ENCODE measurements at places on chromosomes 2 and 18.

DNA sequence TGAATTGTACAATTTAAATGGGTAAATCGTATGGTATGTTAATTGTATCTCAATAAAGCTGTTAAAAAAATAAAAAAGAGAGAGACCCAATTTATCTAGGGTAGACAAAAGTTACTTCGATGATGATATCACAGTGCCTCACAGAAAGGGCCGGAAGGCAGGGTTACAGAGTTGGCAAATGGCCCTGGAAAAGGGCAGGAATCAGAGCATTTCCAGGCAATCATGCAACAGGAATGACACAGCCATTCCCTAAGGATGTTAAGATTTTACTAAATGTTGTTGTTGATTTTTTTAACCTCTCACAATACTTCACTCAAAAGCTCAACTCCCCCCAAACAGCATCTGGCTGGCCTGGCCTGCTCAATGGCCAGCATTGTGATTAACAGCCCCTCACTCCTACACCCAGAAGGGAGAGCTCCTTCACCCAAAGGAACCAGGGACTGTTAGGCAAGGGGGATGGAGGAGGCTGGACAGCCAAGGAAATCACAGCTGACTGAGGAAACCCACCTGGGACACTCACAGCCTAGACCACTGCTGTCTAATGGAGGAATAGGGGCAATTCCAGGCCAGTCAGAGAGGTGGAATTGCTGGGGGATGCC, 7.7 kb upstream of the SP100 start:
- no peak for DNase-seq

GRCh38 chr18:57443247-57443646, 8.1 kb downstream of the ONECUT2 start:
- DNase-seq, result no peak

DNA sequence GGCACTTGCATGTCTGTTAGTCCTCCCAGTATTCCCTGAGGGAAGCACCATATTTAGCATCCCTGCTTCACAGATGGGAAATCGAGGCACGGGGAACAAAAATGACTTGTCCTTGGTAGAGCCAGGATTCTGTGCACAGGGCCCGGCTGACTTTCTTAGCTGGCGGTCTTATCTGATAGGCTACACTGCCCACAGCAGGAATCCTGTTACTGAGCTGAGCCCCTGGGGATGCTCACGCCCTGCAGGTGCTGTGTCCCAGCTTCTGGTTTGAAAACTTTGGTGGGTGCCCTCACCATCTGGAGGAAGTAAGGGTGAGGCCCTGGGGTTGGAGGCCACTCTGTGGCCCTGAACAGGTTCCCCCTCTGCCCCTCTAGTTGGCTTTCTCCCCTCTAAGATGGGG, 68.4 kb upstream of the MCFD2 start:
- DNase-seq, result no peak

DNA sequence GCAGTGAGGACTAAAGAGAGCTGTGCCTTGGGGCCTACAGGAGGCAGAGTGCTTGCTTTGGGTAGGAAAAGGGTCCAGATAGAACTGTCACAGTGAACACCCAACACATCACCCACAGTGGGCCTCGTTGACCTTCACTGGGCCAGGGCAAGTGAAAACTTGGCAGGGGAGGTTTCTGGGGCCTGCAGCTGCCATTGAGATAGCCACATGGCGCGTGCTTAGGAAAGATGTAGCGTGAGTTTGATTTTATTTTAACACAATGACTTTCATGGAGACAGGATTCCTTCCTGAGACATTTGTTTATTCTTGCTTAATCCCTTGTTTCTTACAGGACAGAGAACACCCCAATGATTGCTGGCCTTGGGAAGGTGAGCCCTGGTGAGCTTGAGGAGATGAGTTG, 9.3 kb upstream of the ESPNL start:
- no peak for DNase-seq

DNA sequence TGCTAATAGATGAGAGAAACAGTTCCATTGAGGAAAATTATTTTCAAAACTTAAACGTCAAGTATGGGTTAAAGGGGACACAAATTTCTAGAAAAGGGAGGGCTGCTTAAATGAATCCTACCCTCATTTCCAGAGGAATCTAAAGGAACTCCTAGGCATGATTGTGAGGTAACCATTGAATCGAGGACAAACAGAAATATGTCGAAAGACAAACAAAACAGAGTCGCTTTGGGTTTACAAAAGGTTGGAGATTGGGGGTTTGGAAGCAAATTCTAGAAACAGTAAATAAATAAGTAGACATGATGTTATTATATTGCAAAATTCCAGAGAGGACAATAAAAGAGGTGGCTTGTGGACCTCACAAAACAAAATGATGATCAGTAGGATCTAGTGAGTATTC, 173.1 kb downstream of the FTCDNL1 start:
- no peak for DNase-seq

- no peak for DNase-seq
These were observed 35.1 kb downstream of the GULP1 start for GRCh38 chr2:188326669-188327301.

DNA sequence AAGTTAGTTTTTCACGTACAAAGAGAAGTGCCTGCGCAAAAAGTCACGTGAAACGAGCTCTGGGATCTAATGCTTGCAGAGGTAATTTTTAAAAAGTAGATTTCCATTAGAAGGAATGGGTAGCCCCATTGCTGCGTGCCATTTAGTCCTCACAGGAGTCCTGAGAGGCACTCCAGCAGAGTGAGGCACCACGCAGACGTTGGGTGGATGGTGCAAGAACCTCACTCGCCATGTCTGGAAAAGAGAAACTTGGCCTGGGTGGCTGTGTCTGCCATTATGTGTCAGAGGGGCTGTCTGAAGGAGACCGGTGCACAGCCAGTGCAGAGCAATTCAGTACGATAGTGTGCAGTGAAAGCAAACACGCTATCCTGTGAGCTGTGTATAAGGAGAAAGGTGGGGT, 1.8 kb upstream of the HDAC4 start:
- no peak for DNase-seq

DNA sequence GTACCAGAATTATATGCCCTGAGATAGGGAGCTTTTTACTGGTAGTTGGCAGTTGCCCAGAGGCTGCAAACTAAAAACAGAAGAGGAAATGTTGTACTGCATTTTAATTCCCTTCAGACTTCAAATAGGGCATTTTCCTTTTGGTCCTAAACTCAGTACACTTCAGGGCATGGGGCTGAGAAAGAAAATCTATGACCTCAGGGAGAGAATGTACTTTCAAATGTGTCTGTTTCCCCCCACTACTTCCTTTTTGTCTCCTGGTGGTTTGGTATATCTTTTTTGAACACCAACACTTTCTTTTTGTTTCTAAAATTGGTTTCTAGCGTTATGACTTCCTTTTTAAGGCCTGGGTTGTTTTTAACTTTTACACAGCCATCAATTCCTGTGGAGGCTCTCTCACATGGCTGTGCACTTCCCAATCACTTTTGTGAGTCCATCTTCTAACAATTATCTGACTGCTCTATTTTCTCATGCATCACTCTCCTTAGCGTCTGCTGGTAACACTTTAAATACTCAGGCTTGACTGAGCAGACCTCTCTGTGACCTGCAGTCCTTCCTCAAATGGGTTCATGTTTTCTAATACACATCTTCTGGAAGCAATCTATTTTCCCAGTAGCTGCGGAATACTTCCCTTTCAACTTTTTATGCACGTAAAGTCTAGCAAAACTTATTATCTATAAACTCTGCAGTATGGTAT, 596.0 kb downstream of the LRP1B start:
- no peak for DNase-seq

GRCh38 chr18:58064406-58064998, 20.5 kb downstream of the NEDD4L start:
- no peak for DNase-seq

- DNase-seq, result no peak
These were observed 81.5 kb downstream of the SEMA4F start for GRCh38 chr2:74735564-74735963.

DNA sequence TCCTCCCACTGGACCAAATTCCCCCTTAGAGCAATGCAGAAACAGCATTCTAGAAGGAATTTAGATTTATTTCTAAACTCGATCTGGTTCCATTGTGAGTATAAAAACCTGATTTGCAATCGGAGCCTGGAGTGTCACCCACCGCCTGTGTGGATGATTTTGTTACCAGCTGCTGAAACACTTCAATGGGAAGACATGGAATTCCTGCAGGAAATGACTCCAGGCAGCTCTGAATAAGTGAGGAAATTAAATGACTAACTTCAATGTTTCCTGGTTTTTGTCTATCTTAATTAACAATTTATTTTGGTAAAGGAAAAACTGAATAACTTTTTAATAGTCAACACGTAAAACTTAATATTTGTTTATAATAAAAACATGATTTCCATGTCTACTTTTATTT, 19.3 kb downstream of the CTAGE1 start:
- no peak for DNase-seq

GRCh38 chr2:218400930-218401881, 1.5 kb downstream of the CTDSP1 start:
- no peak for DNase-seq

DNA sequence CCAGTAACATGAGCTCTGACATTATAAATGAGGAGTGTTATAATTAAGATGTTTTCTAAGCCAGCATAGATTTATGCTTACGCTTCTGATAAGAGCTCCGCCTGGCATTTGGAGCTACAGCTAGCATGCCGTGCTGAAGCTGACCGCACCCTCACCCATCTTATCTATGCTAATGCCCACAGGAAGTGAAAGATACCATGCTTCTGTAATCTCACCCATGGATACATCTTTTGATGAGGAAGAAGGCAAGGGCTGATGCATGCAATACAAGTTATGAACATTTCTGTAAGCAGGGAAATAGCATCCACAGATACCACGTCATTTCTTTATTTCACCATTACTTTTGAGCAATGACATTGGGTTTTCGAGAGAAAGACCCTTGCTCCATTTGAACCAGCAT, 82.3 kb downstream of the ARL4C start:
- DNase-seq, result no peak

DNA sequence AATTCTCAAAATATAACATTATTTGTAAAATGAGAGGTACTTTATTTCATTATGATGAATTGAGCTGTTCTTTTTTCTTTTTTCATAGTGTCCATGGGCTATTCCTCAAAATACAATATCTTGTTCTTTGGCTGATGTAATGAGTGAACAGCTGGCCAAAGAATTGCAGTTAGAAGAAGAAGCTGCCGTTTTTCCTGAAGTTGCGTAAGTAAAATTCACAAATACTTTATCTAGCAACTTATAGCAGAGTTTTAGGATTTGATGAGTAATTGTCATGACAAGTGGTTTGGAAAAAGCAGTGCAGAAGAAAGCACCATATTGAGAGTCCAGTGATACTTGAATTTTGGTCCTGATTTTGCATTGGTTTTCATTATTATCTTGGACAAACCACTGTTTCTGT, 9.8 kb downstream of the RIOK3 start:
- DNase-seq, result no peak

- DNase-seq, result no peak
These were observed 18.1 kb upstream of the ROCK1 start for GRCh38 chr18:21129566-21130216.

DNA sequence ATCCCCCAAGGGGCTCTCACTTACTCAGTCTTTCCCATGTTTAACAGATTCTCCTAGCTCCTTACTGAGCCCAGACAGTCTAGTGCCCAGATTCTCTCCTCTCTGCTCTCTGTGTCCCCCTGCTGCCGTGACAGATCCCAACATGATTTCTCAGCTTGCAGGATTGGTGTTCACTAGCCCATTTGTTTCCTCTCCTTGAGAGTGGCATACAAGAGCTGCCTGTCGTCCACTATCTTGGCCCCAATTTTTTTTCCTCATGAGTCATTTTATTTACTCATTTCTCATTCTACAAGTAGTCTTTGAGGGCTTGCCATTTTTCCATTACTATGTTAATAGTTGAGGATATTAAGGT, 199.9 kb upstream of the FN1 start:
- DNase-seq, result no peak

GRCh38 chr2:168907940-168908662, 7.0 kb downstream of the G6PC2 start:
- DNase-seq, result no peak

DNA sequence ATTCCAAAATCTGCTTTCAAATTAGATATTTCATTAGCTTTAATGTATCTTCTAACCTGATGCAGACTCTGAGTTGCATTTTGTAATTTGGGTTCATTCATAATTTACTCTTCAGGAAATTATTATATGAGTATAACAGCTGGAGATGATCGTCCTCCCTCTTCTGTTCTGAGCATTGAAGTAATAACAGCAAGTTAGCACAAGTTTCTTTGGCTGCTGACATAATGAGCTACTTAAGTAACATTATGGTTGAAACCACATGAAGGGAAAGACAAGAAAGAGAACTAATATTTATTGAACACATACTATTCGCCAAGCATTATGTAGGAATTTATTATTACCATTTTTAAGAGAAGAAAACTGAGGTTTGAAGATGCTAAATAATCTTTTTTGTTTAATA, 75.1 kb downstream of the CPO start:
- no peak for DNase-seq

GRCh38 chr2:229610872-229611271, 103.5 kb downstream of the DNER start:
- DNase-seq, result no peak

DNA sequence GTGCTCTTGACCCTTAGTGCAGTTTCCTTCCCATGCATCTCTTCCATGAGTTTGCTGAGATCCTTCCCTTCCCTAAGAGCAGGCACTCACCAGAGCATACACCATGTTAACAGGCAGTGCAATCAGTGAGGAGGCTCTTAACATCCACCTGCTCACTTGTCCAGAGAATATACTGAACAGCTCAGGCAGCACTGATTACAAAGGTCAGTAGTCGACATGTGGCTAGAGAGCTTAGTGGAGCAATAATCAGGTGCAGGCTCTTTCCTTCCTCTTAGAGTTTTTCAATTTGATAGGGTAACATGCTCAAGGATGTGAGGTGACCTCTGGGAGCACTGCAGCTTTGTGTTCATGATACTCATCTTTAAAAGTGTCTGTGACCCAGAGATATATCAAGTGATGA, 144.1 kb upstream of the SETBP1 start:
- DNase-seq, result no peak

DNA sequence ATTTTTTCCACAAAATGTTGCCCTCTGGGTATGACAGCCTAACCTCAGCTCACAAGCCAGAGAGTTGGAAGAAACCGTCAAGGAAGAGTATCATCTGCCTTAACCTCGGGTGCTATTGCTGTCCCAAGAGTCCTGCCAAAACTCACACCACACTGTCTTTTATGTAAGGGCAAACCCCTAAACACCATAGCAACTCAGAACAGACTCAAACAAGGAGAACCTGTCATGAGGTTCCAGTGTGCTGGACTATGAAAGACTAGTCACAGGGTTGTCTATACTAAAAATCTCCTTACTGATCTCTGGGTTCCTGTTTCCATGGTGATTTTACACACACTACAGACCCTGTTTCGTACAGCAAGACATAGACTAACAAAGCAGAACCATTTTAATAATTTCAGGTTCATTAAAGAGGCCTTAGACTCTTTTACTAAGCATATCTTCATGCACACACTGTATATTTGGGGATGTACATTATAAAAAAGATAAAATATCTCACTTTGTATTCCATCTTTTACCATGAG, 159.8 kb downstream of the PKP4 start:
- DNase-seq, result no peak

DNA sequence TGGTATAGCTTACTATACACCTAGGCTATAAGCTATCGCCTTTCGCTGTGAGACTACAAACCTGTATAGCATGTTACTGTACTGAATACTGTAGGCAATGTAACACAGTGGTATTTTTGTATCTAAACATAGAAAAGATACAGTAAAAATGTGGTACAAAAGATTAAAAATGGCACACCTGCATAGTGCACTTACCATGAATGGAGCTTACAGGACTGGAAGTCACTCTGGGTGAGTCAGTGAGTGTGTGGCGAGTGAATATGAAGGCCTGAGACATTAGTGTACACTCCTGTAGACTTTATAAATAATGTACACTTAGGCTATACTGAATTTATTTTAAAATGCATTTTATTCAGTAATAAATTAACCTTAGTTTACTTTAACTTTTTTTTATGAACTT, 258.2 kb upstream of the SP5 start:
- no peak for DNase-seq
